NCI-H1436 treated with DMSO at 0.1 percent for 48 hours (cell line): ENCODE measurements at places on chromosomes 4 and X.

- DNase-seq, result no peak
Measured at GRCh38 chr4:43564107-43564506, 671.6 kb downstream of the GRXCR1 start.

DNA sequence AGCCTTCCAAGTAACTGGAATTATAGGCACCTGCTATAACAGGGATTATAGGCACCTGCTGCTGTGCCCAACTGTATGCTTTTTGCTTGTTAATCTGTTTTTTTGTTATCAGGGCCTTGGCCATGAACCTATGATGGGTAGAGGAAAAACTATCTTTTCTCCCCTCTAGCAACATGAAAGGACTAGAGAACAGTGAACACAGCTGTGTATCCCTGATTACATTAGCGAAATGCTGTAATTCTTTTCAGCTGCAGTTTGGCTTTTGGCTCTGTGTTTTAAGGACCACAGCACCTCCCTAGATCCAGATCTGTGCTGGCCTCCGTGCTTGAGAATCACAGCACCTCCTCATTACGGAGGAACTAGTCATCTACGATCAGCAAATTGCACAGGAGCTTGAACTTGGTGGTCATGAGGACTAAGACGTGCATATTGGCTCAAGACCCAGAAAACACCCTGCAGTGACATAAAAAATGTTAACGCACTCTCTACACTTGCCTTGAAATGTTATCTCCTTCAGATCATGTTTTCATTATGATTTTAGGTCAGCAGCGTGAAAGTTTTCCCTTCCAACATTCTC, 57.7 kb upstream of the S100G start:
- DNase-seq, result no peak

DNA sequence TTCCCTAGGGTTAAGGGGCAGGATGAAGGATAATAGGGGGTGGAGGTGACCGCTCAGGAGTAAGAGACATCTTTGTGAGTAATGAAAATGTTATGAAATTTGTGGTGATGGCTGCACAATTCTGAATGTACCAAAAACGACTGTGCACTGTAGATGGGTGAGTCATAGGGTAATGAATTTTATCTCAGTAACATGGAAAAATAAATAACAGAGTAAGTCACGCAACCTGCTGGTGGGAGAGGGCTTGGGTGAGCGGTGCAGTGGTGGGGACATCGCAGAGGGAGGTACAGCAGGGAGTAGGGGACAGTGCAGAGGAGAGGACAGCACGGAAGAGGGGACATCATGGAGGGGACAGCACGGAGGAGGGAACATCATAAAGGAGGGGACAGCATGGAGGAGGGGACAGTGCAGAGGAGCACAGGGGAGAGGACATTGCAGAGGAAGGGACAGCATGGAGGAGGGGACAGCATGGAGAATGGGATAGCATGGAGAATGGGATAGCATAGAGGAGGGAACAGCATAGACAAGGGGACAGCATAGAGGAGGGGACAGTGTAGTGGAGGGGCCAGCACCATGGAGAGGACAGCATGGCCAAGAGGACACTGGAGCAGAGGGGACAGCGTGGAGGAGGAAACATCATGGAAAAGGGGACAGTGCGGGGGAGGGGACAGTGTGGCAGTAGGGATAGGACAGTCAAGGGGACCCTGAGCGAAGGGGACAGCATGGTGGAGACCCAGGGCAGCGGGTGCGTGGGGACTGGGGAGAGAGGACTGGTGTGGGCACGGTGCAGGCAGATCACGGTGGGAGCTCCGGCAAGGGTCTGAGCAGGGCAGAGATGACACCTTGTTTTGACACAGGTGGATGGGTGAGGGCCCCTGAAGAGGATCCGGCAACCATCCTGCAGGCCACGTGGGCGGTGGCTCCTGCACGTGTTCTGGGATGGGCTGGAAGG, 68.5 kb upstream of the MXD4 start:
- no peak for DNase-seq

- no peak for DNase-seq
Measured at GRCh38 chrX:103092942-103093341, at the start of gene NXF3. Gene NXF3 (minus strand): TSS chrX:103093143. CDS start chrX:103093023, 120 bp downstream.

GRCh38 chr4:94762326-94762725, 4.6 kb downstream of the BMPR1B start:
- DNase-seq, result no peak
